ENCODE measurements at places on chromosomes 6 and 20.

DNA sequence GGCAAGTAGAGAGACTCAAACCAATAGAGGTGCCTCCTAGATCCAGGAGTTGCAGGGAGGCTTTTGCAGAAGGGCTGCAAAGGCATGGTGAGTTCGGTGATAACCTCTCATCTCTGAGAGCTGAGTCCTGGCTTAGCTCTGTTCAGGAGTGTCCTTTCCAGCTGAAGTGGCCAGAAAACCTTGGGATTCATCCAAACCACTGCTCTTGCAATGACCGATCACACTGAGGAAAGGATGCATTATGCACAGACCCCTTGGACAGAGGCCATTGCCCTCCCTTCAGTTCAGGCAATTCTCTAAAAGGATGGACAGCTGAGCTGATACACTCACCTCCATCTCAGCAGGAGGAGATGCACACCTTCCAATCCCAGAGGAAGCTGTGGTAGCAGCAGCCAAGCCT lies 158.8 kb upstream of the ENPP5 start:
- DNase-seq = peak; percentile 20

GRCh38 chr6:21676769-21677168 lies 83.2 kb downstream of the SOX4 start:
- DNase-seq = no peak

DNA sequence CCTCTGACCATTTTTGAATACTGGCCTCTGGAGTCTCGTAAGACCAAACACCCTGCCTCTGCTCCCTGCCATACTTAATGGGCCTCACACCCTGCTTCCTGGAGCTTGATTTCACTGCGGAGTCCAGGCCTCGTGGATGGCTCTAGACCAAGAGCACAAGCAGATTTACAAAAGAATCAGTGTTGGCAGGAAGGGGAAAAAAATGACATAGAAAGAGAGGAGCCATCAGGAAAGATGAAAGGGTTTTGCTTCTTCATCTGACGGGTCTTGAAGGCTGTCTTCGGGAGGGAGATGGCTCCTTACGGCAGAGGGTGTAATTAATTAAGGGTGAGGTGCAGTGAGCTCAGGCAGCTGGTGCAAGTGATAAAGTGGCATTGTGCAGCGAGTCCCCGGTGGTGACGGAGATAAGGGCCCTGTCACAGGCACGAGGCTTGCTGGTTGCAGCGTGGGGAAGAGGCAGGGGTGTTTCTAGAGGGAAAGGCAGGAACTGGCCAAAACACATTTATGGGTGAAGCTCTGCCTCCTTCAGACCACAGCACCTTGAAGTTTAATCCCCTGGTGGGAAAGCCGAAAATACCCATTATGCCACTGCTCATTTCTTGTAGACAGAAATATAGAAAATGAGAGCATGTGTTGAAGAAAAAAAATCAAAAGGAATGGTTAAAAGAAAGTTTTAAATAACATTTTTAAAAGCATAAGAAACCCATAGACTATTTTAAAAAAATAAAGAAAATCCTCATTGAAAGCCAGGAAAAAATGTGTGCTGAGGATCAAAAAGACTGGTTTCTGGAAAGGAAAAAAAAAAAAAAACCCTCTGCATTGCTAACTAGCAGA lies 128.6 kb upstream of the LRFN2 start:
- DNase-seq = peak; percentile 25

DNA sequence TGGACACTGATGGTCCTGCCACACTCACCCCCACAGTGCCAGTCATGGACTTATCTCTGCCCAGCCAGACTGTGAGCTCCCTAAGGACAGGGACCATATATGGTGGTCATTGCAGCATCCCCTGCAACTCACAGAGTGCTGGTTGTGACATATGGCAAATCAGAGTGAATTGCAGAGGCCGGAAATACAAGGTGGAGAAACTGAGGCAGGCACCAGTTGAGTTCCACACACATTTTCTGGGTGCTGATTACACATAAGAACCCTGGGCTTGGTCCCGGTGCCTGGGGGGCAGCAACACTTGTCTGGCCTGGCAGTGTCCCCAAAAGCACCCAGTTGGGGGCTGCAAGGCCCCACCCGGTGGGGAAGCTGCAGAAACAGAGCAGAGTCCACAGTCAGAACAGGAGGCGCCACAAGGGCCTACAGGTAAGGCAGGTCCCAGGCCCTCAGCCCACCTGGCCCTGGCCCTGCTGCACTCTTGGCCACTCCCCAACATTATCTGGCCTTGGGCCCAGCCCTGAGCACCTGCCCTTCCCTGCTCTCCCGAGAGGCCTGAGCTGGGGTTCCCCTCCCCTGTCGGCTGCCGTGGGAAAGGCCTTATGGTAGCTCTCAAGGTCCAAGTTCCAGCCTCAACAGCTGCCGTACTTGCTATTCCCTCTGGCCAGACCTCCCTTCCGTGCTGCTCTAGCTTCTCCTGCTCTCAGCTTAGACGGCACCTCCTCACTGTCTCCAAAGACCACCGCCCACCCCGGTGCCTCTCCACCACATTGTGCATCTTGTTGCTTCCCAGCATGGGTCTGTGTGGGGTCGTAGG lies 140.8 kb upstream of the PTPN1 start:
- DNase-seq = no peak

DNA sequence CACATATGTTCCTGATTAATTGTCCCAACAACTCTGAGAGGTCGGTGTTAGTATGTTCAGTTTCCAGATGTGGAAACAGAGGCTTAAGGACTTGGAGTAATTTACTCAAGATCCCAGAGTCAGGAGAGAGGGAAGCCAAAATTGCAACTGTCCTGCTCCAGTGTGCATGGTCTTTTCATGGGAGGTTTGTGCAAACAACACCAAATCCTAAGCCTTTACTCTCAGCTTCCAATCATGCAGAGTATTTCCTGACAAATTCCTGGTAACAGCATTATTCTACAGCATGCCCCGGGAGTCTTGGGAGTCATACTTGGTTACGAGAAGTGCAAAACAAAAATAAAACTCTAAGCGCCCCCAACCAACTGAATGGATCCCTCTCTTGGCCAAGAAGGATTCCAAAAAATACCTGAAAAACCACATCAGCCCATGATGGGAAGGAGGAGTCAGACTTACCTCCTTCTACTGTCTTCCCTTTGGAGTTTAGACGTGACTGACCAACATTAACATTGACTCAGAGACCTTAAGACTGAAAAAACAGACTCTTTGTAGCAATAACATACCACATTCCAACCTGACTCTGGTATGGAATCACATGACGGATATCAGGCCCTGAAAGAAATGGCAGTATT lies 30.8 kb upstream of the PPP1R3G start:
- no peak for DNase-seq

- no peak for DNase-seq
These were observed 75.4 kb upstream of the LAMA2 start for GRCh38 chr6:128807577-128807976.

DNA sequence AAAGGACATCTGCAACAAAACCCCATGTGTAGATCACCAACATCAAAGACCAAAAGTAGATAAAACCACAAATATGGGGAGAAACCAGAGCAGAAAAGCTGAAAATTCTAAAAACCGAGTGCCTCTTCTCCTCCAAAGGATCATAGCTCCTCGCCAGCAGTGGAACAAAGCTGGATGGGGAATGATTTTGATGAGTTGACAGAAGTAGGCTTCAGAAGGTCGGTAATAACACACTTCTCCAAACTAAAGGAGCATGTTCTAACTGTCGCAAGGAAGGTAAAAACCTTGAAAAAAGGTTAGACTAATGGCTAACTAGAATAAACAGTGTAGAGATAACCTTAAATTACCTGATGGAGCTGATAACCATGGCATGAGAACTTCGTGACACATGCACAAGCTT lies 109.9 kb upstream of the SYNCRIP start:
- no peak for DNase-seq

- DNase-seq = no peak
These were observed 57.7 kb downstream of the PPP1R16B start for GRCh38 chr20:38863024-38863851.

DNA sequence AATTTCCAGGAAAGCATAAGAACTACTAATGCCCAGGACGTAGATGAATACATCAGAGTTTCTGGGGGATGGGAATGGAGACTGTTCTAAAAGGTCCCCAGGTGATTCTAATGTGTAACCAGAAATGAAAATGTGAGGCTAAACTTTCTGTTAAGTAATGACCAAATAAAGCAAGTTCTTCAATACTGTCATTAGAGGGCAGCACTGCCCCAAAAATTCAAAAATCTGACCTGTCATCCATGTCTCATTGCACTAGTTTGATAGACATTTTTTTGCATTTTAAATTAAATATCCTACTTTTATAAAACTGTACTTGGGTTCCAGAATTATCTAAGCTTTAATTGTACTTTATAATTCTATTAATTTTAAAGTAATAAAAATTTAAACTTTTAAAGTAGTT lies 94.9 kb downstream of the RFX6 start:
- no peak for DNase-seq
